Neuronal stem cell (in vitro differentiated cells): ENCODE measurements at places on chromosomes 11 and 22.

GRCh38 chr11:126407101-126407521 is 51.6 kb downstream of the ST3GAL4 start:
- DNase-seq, result no peak

- no peak for DNase-seq
These were observed 41.9 kb downstream of the CSNK2A3 start for GRCh38 chr11:11311169-11311568.

GRCh38 chr11:72238040-72238450 is 5.9 kb downstream of the PHOX2A start:
- DNase-seq, result peak; percentile 71

GRCh38 chr11:120141768-120142423 is 4.0 kb upstream of the TRIM29 start:
- DNase-seq, result no peak
